ENCODE measurements at places on chromosomes 2 and 18.

DNA sequence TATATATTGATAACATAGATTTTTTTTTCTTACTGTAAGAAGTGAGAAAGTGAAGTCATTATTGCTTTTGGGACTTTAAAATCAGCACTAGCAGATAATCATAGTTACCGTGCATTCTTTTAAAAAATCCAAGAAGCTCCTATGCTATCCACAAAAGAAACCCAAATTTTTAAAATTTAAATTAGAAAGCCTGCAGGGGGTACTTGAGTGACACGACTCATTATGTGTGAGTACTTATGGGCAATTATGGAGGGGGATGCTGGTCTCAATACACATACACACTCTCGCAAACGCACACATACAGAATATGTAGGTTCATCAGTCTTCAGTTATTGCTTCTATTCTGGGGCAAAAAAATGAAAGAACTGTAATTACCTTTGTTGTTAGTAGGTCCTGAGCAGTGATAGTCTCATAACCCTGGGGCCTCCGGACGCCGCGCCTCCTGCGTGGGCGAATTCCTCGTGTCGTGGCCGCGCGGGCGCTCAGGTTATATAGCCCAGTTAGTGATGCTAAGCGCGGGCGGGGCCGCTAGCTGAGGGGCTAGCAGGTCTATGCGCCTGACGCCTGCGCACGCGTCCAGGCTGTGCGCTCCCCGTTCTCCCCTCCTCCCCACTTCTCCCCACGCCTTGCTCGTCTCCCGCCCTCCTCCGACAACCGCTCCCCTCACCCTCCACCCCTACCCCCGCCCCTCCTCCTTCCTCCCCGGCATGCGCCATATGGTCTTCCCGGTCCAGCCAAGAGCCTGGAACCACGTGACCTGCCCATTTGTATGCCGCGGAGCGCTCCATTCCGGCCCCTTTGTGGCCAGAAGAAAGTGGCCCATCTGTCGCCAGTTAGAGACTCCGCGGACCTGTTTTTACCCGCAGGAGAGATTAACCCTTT lies at the start of gene NEUROD1:
Gene NEUROD1 (minus strand): TSS at position 463 of the 882 bp plus-strand sequence. CDS start 1,657 bp downstream, outside the sequence.
- no peak for DNase-seq

- DNase-seq: no peak
These were observed 47.0 kb upstream of the CABLES1 start for GRCh38 chr18:23088310-23088709.

- DNase-seq: no peak
These were observed 66.2 kb downstream of the CD28 start for GRCh38 chr2:203772456-203773165.

DNA sequence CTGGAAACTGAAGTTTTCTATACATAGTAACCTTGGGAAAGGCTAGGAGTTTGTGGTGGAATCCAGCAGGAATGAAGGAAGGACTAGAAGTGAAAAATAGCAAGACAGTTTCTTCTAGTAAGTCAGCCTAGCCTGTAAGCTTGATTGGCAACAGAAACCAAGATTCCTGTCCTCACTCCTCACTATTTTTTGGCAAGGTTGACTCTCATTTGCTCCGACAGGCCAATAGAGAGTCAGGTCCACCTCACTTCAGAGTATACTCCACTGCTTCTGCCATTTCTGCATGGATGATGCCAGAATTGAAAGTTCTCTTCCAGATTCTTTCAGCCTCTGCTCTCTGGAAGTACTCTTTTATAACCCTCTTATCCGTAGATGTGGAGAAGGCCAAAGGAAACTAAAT lies 352.4 kb downstream of the ZNF516 start:
- no peak for DNase-seq

DNA sequence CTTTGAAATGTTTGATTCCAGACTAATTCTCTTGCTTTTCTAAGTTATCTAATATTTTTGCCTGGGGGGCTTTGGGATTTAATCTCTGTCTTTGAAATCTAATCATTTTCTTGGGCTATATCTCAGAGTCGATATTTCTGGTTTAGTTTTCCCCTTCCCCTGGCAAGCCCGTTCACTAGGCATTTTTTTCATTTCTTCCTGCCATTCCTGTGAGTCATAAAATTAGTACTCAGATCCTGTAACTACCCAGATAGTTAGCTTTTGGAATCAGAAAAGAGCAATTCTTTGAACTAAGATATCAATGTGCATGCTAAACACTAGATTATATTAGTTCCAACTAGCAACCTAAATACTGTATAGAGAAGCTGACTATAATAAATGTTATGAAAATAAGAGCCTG lies 29.4 kb upstream of the RNF149 start:
- DNase-seq: no peak

- no peak for DNase-seq
These were observed 201.0 kb downstream of the PMAIP1 start for GRCh38 chr18:60100778-60101177.

GRCh38 chr2:223643309-223643708 lies 41.1 kb upstream of the SCG2 start:
- no peak for DNase-seq

GRCh38 chr2:219637842-219638185 lies 10.4 kb downstream of the SLC4A3 start:
- DNase-seq: no peak

DNA sequence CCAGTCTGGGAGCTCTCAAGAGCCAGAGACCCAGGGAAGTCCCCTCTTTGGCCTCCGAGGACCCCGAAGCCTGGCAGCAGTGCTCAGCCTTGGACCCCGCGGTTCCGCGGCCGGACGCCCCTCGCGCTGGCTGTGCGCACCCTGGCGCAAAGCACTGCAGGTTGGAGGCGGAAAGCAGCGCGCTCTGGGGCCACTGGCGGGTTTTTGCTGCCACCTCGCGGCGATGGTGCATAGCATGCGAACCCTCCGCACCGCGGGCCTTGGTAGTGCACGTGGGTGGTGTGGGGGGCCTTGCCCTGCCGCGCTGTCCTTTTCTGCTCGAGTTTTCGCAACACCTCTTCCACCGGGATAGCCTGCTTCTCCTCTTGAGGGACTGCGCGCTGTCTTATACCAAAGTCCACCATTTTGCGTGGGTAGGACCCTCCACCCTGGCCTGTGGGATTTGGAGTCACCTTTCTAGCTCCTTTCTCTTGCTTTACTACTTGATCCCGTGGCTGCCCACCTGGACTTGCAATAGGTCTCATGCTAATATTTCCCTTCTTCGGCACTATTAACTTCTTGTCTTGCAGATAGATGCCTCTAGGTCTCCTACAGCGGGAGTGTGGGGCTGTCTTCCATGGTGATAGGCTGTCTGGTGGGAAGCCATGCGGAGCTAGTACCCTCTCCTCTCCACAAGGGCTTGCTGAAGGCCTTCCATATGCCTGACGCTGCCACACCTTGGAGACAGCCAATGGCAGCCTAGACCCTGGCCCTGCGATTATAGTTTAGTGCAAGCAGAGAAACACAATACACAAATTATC lies 14.3 kb downstream of the SIX3 start:
- no peak for DNase-seq

DNA sequence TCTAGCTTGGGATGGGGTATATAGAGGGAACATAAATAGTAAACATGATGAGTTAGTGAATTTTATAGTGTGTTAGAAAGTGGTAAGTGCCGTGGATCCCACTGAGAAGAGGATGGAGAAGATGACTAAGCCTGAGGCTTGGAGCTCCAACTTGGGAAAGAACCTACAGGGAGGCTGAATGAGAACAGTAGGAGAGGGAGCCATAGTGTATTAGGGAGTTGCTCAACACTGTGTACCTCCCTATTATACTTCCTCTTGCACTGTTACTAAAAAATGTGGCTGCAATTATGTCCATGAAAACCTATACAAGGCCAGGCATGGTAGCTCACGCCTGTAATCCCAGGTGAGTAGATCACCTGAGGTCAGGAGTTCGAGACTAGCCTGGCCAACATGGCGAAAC lies 2.9 kb upstream of the SLC19A3 start:
- DNase-seq: no peak

GRCh38 chr2:28358668-28359201 lies 33.9 kb upstream of the FOSL2 start:
- no peak for DNase-seq

GRCh38 chr2:19205983-19206533 lies 152.4 kb downstream of the OSR1 start:
- DNase-seq: no peak

- no peak for DNase-seq
These were observed 3.6 kb upstream of the DGKD start for GRCh38 chr2:233350708-233351107.

GRCh38 chr18:59056706-59057492 lies 82.8 kb upstream of the SEC11C start:
- DNase-seq: no peak

- no peak for DNase-seq
These were observed 5.7 kb upstream of the GCFC2 start for GRCh38 chr2:75716406-75716805.

DNA sequence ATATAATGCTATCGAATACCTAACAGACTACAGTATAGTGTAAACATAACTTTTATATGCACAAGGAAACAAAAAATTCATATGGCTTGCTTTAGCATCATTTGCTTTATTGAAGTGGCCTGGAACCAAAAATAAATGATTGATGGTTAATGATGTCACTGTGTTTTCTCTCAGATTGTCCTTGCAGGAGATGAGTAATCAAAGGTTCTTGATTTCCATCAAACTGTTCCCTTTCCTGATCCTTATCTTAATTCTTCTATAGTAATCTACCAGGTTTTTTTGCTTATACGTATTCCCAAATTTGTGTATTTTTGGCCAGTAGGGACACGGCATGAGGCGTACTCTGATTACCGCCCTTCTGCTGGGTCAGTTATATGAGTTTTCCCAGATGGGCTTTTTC lies 104.9 kb upstream of the CXCR4 start:
- no peak for DNase-seq

DNA sequence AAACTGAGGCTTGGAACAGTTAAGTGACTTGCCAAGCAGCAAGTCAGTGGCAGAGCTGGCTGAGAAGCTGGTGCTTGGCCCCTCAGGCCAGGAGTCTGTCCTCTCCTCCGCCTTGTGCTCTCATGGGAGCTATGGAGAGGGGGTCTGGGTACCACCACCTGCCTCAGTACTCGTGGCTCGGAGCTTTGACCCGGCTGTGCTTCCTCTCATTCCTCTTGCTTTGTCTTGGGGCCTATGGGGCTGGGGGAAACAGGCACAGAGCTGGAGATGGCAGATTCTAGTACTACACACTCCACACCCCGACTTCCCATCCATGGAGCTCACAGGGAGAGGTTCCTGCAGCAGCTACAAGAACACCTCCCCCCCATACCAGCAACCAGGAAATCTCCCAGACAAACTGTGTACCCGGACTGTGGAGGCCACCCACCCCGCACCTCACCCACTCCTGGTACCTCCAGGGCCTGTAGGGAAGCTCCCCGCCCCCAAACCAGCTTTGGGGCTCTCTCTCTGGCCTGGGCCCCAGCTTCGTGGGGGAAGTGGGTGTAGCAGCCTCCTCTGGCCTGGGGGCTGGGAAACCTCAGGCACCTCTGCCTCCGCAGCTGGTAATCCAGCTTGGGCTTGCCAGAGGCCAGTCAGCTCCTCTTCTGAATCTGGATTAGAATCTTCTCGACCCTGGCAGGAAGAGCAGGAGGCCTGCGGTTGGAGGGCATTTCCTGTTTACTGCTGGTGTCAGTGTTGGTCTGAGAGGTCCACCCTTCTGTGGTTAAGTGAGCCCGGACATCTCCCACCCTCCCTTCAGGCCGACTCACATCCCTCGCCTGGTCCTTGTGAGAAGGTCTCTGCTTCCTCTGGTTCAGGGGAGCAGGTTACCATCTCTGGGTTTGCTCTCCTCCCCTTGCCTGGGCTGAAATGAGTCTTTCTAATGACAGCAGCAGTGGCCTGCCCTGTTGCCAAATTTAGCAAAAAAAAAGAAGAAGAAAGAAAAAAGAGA lies 22.3 kb upstream of the RHOB start:
- no peak for DNase-seq

DNA sequence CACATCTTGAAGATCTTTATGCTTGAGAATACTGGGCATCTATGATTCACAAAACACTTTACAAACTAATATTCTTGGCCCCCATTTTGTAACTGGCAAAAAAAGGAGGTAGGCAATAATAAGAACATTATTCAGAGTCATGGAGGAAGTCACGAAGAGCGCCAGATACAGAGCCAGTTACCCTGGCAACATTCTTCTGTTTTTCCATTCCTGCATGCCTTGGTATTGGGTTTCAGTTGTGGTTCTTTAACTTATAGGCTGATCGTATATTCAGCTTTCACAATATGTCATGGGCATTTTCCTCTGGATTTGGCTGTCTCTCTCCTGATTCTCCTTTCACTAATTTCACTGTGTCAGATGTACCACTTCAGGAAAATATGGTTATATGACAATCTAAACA lies 234.7 kb downstream of the HRH4 start:
- no peak for DNase-seq

GRCh38 chr2:74777161-74777900 lies 56.6 kb upstream of the HK2 start:
- no peak for DNase-seq

Measured in cortex of kidney (tissue), 1 donor.